ENCODE measurements at places on chromosomes 2 and 18. TPM values are rescaled to one million over a fixed set of nuclear protein-coding genes. Genes with fewer than 3 reads are reported as not detected.
A peak's percentile ranks its signal among the peaks of the same experiment; 100 is the strongest.

The REG1A gene
- total RNA-seq = not detected

The RIT2 gene
- not detected for total RNA-seq

DNA sequence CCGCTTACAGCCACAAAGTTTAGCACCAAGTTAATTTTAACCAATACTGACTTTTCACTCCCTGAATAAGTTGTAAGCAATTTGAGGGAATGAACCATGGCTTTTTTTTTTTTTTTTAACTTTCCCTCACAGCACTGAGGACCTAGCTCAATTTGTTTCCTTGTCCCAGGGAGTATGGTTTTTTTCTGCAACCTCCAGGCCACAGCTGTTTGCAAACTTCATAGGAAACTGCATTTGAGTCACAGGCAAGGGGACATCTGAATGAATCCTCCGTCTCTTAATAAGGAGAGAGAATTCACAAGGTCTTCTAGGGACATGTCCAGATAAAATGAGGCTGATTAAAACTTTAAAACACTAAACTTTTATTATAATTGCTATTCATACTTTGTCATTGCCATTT lies 181.5 kb downstream of the GFPT1 start:
- DNase-seq = no peak

DNA sequence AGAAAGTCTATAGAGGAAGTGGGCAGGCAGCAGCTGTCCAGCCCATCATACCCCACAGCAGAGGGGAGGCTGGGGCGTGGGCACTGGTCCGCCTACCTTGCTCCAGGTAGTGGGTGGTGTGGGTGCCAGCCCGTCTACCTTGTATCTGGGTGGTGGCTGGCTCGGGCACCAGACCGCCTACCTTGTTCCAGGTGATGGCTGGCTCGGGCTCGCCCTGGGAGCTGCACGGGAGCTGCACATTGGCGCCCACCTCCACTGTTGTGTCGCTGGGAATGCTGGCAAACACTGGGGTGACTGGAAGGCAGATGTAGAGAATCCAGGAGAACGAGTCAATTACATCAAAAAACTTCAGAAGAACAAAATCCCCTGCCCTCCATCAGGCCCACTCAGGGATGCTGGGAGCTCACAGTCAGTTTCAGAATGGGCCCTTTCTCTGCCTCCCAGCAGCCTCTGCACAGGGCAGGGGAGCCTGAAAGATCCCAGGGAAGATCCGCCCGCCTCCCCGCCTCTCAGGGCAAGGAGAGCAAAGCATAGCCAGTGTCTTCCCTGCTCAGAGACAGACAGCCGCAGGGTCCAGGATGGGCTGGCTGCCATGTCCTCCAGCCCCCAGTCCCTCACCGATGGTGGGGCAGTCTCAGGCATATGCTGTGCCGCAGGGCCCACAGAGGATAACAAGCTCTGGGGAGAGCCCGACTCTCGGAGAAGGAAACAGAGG lies 82.3 kb downstream of the PXDN start:
- DNase-seq = peak; percentile 75

DNA sequence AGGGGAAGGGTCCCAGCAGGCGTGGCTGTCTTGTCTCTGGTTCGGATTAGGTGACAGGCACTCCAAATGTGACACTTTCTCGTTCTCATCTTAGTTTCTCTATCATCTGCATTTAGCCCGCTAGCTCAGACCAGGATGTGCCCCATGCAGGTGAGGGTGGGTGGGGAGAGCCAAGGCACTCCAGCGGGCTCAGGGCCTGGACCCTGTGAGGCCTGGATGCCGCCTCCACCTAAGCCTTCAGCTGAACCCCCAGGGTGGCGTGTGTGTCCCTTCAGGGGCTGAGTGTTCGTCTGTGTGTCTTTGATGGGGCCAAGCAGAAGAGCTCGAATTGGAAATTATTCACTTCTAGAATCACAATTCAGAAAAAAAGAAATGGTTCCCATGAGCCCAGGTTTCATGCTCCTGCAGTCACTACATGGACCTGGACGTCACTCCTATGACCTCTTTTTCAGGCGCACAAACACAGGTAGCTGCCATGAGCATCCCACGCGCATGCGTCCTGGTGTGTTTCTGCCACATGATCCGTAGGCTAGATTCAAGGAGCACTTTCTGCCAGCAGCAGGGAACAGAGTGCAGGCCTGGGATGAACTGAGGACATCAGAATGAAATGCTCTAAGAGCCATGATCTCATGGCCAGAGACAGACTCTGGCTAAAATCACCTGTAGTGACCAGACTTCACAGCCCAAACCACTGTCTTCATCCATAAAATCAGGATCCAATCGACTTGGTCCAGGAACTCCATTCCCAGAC lies 25.8 kb downstream of the CIDEA start:
- DNase-seq = no peak
